ENCODE measurements at places on chromosomes 2 and 18.

DNA sequence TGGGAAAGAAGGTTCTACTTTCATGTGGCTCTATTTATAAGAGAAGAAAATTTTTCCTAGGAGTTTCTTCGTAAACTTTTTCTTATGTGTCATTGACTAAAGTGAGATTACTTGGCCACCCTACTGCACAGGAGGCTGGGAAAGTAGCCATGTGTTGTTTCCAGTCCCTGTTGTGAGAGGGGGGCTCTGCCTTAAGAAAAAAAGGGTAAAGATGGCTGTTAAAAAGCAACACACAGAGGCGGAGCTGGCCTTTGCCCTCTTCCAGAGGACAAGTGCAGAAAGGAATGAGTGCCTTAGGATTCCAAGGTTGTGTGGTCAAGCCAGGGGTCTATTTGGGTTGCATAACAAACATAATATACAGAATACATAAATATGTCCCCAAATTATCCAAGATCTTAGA lies 230.0 kb upstream of the CXCR4 start:
- no peak for DNase-seq

- no peak for DNase-seq
Observed at GRCh38 chr2:235511187-235511661, 17.4 kb downstream of the AGAP1 start.

- DNase-seq: no peak
Observed at GRCh38 chr2:70766357-70767078, 1.5 kb downstream of the ADD2 start.

DNA sequence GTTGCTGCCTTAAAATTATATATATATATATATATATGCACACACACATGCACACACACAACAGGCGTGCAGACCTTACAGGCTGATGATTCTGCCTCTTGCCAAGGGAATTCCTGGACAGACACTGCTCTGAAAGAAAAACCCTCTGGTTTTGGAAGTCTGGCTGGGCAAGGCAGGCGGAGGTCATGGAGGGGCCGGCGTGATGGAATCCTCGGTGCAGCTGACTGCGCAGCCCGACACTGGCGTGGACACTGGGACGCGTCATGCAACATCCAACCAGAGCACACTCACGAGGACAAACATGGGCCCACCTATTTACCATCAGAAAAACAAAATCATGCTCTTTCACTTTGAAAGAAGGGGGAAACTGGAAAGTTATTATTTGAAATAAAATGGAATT lies 235.3 kb downstream of the ZNF516 start:
- DNase-seq: no peak

DNA sequence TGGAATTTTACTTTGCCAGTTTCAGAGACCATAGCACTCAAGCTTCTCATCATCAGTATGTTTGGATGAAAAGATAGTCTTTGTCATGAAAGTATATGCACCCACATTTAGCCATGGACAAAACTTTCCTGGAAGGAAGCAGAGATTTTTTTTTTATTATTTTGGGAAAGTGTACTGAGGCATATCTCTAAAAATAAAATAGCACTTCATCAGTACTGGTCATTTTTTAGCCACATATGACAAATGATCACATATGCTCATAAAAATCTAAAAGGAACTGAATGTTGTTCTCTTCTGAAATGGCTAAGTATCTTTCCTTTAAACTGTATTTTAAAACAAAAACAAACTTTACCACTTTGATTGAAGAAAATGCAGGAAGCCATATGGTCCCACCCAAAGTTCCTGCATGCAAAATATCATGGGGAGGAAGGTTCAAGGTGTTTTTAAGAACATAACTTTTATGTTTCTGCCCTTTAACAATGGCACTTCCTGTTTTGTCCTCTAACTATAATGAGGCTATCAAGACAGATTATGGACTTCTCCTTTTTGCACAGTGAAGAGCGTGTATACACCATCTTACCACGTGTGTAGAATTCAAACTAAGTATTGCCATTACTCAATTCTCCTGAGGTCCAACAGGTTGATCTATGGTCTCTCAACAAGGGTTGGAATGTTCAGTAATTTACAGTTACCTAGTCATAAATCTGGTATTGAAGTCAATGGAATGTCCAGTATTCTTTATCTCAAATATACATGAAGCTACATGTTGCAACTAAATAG lies 77.1 kb upstream of the SLC39A10 start:
- DNase-seq: no peak

GRCh38 chr2:47221039-47221438 lies 65.9 kb upstream of the STPG4 start:
- no peak for DNase-seq

All from stimulated activated CD4-positive, alpha-beta T cell treated with anti-CD3 and anti-CD28 coated beads, Interleukin-1b, Interleukin-23, amount 100 ng/mL, for 24 hours (primary cell).